Suprapubic skin (tissue), 4 donors: ENCODE measurements at places on chromosomes 3 and 15.

DNA sequence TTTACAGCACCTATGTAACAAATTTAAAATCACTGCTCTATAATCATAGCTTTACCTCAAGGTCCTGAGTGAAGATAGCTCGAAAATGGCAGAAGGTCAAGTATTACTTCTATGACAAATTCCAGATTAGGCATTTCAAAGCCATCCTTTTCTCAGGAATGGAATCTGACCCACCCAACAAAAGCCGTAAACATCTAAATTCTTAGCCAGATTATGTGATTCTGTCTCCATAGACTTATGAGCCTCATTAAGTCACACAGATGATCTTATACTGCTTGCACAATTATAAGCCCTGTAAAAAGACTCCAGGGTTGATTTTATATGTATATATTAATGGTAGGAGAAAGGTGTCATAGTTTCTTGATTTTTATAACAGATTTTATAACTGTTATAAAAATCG, 56.9 kb downstream of the CEP152 start:
- DNase-seq = no peak

DNA sequence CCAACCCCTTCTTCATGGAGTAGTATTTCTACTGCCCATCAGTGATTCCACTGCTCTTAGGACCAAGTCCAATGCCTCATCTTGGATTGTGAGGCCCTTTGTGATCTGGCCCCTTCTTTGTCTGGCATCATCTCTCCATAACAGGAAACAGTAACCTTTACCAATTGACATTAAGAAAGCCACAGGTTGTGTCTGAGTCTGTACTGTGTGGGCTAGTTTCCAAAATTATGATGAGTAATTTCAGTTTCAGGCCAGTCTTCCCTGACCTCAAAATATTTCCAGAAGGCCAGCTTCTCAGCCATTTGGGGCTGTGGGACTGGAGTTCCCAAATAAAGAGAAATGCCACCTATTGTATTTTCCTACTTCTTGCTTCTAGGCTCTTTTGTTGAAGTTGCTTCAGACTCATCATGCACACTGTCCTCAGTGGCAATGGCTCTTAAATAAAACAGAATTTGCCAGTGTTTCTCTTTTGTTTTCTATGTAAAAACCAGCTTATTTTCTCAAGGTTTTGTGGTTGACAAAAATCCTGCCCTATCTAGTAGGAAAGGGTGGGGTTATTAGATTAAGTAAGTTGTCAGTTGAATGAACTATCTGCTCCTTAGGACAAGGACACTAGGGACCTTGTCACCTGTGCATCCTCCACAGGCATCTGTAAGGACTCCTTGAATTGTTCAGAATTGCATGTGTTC, 47.0 kb upstream of the ACKR4 start:
- no peak for DNase-seq

- no peak for DNase-seq
These were observed 132.5 kb downstream of the SOX2 start for GRCh38 chr3:181844211-181844610.

DNA sequence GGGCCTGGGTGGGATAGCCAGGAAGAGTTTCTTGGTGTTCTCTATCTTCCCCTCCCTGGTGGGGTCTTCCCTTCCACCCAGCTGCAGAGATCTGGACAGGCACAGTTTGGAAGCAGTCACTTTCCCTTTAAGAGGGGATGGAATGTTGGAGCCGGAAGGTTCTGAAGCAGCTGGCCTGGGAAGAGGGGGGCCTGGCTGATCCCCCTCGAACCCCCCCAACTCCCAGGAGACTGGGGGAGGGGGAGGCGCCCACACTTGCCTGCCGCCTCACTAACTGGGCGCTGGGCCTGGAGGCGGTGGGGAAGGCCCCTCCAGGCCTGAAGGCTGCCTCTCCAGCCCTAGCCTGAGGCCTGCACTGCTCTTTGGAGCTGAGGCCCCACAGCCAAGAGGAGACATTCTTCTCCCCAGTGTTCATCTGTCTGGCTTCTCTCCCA, 1.4 kb downstream of the DVL3 start:
- DNase-seq = no peak

- peak; percentile 85 for DNase-seq
These were observed 448 bp downstream of the SHISA5 start for GRCh38 chr3:48503401-48504050.

DNA sequence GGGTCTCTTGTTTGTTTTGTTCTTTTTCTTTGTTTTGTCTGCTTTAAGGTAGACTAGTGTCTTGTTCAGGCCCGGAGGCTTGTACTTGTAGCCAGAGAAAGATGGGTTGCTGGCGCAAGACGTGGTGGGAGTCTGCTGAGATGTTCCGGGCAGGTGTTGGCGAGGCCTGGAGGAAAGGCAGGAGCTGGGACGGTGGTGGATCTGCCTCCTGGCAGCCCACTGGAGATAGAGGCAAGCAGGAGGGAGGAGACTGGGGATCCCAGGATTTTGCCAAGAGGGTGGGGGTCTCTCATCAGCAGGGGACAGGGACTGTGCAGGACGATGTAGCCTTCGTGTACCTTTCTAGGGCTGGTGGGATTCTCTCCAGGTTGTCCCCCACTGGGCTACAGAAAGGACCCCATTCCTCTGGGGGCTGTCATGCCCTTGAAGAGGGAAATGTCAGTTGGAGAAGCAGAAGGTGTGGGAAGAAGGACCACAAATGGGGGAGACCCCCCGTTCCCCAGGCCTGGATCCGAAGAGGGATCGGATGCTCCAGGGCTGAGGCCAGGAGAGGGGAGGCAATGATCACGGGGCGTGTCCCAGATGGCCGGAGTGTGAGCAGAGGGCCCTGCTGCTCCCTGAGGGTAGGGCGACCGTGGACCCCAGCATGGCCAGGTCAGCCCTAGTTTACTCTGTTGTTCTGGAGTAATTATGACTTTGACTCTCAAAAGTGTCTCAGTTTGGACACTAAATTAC, 7.0 kb downstream of the CHAC1 start:
- no peak for DNase-seq
